Activated CD8-positive, alpha-beta memory T cell treated with anti-CD3 and anti-CD28 coated beads, Interleukin-2, amount 10 ng/mL, durations not matched to agents 7 days and 5 days (primary cell): ENCODE measurements at places on chromosomes 1 and 21. TPM values are rescaled to one million over a fixed set of nuclear protein-coding genes. Genes with fewer than 3 reads are reported as not detected.
A peak's percentile ranks its signal among the peaks of the same experiment; 100 is the strongest.

- H3K4me1 ChIP-seq = peaks cover 13% of the 10 kb centered on the region
- peaks cover 5% of the 10 kb centered on the region for H3K36me3 ChIP-seq
- no peak overlapping the region for H3K4me3 ChIP-seq
- H3K27ac ChIP-seq = no peak overlapping the region
- peaks cover 29% of the 10 kb centered on the region for H3K27me3 ChIP-seq
Observed at GRCh38 chr1:21383785-21384401, 56.0 kb upstream of the NBPF3 start.

- peak overlapping the region; percentile 65 for H3K27ac ChIP-seq
- peaks cover 12% of the 10 kb centered on the region for H3K27me3 ChIP-seq
- no peaks in the 10 kb centered on the region for H3K36me3 ChIP-seq
Observed at GRCh38 chr1:156104065-156104810, 10.3 kb upstream of the LMNA start.

DNA sequence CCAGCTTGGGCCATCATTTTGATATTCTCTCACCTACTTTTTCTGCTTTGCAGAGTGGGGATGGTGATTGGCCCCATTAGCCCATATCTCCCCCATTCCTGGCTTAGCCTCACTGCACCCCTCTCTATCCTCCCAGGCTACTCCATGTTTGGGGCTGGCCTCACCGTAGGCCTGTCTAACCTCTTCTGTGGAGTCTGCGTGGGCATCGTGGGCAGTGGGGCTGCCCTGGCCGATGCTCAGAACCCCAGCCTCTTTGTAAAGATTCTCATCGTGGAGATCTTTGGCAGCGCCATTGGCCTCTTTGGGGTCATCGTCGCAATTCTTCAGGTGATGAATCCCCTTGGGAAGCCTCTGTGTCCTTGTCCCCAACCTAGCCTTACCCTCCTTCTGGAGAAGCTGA is 2.1 kb upstream of the B4GALT2 start:
- peaks cover 24% of the 10 kb centered on the region for H3K36me3 ChIP-seq
- DNase-seq = no peak
- no peaks in the 10 kb centered on the region for H3K27me3 ChIP-seq
- H3K4me1 ChIP-seq = peaks cover 53% of the 10 kb centered on the region
- H3K4me3 ChIP-seq = peak overlapping the region; percentile 83

DNA sequence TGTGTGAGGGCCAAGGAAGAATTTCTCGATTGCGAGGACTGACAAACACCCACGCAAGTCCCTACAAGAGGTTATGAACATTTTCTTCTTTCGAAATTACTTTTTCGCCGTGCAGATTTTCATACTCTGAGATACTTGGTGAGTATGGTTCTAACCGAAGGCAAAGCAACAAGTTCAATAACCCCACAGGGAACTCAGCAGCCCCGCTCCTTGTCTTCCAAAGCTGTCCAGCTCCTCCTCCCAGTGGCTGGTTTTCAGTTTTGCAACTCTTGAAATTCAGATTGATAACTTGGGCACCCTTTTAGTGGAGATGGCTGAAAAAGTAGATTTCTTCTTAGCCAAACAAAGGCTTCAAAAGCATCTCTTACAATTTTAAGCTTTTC is 154.4 kb downstream of the SETD4 start:
- no peaks in the 10 kb centered on the region for H3K4me1 ChIP-seq
- no peaks in the 10 kb centered on the region for H3K36me3 ChIP-seq
- H3K4me3 ChIP-seq = no peak overlapping the region
- no peak overlapping the region for H3K27ac ChIP-seq
- H3K27me3 ChIP-seq = peaks cover 12% of the 10 kb centered on the region
- DNase-seq = no peak

DNA sequence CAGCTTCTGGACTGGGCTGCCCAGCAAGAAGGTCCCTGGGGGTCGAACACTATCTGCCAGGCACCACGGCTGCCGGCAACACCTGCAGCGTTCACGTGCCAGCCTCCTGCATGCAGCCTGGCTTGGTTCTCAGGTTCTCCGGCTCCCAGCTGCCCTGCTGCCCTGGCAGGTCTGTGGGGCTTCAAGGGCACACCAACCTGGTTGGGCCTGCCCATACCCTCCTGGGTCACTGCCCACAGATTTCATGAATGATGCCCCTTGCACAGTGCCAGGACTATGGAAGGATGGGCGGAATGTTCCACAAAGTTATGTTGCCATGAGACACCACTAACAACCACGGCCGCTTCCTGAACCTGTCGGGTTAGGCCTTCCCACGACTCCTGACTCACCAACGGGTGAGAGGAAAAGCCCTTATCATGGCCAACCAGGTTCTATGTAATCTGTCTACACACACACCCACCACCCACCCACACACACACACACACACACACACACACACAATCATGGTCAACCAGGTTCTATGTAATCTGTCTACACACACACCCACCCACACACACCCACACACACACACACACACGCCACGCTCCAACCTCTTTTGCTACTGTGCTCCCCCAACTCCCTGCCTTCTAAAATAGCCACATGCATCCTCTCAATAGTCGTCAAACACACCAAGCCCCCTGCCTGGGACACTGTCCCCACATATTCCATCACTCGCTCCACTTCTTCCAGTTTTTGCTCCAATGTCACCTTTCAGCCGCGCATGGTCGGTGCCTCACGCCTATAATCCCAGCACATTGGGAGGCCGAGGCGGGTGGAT is 32.2 kb downstream of the HSPG2 start:
- no peak overlapping the region for H3K27ac ChIP-seq
- H3K27me3 ChIP-seq = no peaks in the 10 kb centered on the region
- no peaks in the 10 kb centered on the region for H3K36me3 ChIP-seq
- H3K4me1 ChIP-seq = peaks cover 9% of the 10 kb centered on the region
- no peak overlapping the region for H3K4me3 ChIP-seq
- no peak for DNase-seq

DNA sequence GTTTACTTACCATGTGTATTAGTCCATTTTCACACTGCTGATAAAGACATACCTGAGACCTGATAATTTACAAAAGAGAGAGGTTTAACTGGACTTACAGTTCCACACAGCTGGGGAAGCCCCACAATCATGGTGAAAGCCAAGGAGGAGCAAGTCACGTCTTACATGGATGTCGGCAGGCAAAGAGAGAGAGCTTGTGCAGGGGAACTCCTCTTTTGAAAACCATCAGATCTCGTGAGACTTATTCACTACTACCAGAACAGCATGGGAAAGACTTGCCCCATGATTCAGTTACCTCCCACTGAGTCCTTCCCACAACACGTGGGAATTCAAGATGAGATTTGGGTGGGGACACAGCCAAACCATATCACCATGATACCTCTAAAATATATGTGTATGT is 39.3 kb upstream of the ERRFI1 start:
- no peaks in the 10 kb centered on the region for H3K36me3 ChIP-seq
- H3K4me3 ChIP-seq = no peak overlapping the region
- H3K4me1 ChIP-seq = no peaks in the 10 kb centered on the region

Gene CACNA1S
- not detected for total RNA-seq

Gene NIPAL3
- 35.4 TPM for total RNA-seq

Gene TSPEAR
- not detected for total RNA-seq
